Activated T-cell treated with anti-CD3 and anti-CD28 coated beads, Interleukin-2, amount 50 U/mL, for 24 hours (primary cell): ENCODE measurements at places on chromosomes 2 and 18.
A peak's percentile ranks its signal among the peaks of the same experiment; 100 is the strongest.

- DNase-seq = no peak
These were observed 104.6 kb upstream of the COL3A1 start for GRCh38 chr2:188869550-188869949.

- no peak for DNase-seq
These were observed 319.4 kb upstream of the SLC39A10 start for GRCh38 chr2:195337597-195337996.

DNA sequence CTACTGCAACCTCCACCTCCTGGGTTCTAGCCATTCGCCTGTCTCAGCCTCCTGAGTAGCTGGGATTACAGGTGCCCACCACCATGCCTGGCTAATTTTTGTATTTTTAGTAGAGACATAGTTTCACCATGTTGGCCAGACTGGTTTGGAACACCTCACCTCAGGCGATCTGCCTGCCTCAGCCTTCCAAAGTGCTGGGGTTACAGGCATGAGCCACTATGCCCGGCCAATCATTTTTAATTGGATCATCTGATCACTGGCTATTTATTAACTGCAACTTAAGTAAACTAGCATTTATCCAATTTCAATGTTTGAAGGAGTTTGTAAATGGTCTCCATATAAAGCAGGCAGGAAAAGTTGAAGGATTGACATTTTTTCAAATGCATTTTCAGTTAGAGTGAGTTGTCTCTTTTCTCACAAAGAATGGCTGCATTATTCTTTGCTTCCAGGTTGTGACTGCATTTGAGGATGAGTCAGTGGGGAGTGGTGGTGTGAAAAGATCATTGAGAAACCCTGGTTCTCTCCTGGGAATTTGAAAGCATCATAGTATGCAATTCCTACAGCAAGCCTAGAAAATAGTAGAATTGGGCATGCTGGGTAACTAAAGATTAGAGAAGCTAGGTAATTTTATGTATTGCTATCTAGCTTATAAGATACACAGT, 431.1 kb upstream of the ZEB2 start:
- DNase-seq = no peak

DNA sequence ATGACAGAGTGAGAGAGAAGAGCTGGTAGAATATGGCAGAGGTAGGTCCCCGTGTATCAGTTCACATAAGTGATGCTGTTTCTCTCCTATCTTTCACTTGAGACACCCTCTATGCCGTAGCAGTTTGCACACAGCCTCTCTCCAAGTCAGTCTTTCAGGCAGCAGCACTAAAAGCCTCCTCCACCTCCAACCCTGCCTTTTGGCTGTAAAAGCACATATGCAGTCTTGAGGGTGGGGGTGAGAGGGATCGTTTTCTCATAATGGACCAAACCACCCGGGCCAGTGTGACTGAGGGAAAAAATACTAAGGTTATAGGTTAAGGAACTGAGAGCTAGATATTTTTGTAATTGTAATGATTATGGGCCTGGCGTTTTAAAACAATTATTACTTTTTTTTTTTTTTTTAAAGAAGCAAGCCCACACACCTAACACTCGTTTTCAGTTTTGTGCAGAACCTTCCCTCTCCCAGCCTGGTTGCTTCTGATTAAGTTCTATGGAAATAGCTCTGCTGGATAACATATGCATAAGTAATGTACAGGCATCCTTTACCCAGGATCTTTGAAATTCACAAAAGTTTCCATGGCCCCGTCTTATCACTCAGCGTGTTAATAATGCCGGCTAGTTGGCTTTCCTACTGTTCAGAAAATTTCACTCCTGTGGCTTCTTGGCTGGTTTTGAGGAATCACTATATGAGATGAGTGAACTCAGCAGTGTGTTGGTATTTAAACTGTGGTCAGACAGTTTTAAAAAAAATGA, 112.2 kb upstream of the MEIS1 start:
- DNase-seq = no peak

- DNase-seq = no peak
These were observed 294.4 kb upstream of the CHAC2 start for GRCh38 chr2:53473236-53473635.

- DNase-seq = peak; percentile 83
These were observed 15.2 kb downstream of the FBXO41 start for GRCh38 chr2:73268830-73269685.

GRCh38 chr2:102053096-102053495, 61.3 kb downstream of the IL1R2 start:
- no peak for DNase-seq

- peak; percentile 90 for DNase-seq
These were observed 115.7 kb upstream of the SLC1A4 start for GRCh38 chr2:64873472-64873924.

DNA sequence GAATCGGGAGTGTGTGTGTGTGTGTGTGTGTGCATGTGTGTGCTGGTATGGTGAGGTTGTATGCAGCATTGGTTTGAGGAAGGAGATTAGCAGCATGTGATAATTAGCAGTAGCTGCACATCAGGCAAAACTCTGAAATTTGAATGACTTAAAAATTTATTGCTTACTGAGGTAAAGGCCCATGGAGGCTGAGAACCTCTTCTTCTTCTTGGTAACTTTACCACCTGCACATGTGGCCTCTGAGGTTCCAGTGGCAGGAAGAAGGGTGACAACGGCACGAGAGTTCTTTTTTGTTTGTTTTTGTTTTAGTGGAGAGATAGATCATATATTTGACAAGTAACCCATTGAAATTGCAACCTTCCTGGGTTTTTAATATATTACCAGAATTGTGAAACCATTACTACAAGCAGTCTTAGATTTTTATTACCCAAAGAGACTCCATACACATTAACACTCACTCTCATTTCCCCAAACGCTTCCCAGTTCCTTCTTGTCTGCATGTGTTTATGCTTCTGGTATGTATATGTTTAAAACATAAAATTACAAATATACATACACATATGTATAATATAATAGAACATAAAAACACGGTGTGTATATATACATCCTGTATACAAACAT, 292.1 kb downstream of the PTGR3 start:
- no peak for DNase-seq

GRCh38 chr2:54103454-54104314, 11.7 kb upstream of the ACYP2 start:
- DNase-seq = no peak

GRCh38 chr2:233185330-233185729, 66.1 kb upstream of the ATG16L1 start:
- DNase-seq = no peak

- DNase-seq = no peak
These were observed 53.6 kb downstream of the MTHFD2 start for GRCh38 chr2:74252036-74252435.

DNA sequence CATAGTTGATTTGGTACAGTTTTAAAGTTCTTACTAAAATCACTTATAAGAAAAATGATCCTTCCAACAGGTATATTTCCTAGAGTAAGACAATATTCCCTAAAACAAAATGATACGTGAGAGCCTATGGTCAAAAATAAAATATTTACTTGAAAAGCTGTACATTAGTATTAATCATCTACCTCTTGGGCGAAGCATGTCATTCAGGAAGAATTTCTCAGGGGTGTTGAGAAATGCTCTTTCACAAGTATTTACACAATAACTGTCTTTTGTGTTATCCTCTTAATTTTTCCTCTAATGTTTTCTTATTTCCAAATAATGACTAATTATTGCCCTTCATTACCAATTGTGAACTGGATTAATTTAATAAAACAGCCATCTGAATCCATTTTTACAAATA, 466.3 kb downstream of the SATB2 start:
- DNase-seq = no peak

GRCh38 chr2:7243276-7243675, 326.1 kb downstream of the RNF144A start:
- DNase-seq = no peak

DNA sequence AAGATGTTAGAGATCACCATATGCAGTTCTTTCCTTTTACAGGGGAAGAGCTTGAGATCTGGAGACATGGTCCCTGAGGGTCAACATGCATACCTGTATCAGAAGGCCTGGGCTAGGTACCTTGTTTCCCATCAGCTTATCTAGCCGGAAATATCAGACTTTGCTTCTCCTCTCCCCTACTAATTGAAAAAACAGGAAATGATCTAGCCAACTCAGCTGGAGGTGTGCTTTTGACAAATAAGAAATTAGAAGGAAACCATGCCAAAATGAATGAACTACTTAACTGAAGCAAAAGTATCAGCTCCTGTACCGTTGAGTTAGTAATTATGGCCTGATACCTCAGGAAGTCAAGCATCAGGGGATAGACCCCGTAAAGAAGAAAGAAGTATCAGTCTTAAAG, 20.4 kb downstream of the PKP4 start:
- no peak for DNase-seq

DNA sequence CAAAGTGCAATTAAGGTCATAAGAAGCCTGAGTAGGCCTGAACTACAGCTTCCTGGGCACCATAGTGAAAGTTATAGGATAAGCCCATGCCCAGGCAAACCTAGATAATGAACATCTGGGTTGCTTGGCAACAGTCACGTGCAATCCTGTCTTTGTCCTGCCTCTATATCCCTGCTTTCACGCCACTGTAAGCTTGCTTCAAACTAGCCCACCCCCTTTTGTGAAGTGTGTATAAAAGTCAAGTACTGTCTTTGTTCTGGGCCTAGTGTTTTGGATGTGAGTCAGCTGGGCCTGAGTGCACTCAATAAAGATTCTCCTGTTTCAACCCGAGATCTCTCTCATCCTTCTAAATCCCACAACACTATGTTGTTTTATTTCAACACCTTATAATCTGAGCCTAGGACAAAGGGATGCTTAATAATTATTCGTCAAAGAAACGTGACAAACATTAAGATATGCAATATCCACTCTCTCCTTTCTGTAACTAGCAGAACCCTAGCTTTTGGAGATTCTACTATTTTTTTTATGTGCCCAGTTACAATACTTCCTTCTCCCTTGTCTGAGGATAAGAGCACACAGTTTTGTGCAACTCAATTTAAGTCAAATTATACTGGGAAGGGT, 927.8 kb downstream of the SUCLG1 start:
- DNase-seq = no peak

DNA sequence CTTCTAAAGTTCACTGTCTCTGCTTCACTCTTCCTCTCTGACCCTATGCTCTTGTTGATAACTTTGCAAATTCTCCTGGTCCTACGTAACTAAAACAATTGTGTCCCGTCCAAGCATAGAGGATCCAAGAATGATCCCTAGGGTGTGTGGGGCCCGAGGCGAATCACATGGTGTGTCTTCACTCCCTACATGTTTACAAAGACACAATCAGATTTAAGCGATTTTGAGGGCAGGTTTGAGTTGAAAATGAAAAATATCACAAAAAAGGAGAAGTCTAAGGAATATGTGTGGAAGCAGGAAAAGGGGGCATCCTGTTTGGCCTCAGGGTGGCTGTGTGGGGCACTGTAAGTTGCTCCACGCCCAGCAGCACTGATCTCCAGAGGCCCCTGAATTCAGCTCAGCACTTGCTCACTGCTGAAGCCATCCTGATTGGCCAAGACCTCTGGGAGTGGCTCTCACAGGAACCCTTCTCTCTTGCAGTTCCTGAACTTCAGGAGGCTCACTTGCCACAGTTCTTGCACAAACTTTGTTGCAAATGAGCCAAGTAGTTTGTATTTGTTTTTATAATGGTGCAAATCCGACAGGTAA, 363.6 kb downstream of the ZNF521 start:
- DNase-seq = no peak

DNA sequence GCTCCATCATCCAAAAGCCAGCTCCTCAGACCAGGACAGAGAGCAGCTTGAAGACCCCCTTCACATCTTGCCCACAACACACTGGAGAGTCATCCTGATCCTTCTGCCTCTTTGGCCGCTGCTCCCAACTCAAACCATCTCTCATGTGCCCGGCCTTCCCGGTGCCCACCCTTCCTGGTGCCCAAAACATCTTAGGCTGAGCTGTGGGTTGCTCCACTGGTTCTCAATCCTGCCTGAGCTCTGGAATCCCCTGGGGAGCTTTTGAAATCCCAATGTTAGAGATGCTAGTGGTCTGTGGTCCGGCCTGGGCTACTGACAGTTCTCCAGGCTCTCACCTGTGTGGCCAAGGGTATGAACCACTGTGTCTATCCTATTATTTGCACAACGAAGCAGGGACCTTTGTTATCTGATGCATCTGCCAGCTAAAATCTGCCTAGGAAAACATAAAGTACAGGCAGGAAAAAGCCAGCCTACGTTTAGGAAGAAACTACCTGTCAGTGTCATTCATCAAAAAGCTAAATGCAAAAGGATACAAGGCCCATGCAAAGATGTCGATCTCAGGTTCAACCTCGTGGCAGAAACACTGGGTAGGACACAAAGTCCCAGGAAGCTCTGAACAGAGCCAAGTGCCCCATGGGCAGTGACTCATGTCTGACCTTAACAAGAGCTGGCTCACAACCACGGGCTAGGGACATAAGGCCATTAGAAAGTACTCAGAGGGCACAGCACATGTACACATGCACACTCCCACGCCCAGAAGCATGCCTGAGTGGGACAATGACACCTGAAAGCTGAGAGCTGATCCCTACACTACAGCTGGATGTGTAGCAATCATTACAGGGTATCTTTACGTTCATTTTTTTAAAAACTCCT, 30.8 kb downstream of the TBC1D8 start:
- DNase-seq = no peak
